ENCODE measurements at places on chromosomes 7 and 10.

DNA sequence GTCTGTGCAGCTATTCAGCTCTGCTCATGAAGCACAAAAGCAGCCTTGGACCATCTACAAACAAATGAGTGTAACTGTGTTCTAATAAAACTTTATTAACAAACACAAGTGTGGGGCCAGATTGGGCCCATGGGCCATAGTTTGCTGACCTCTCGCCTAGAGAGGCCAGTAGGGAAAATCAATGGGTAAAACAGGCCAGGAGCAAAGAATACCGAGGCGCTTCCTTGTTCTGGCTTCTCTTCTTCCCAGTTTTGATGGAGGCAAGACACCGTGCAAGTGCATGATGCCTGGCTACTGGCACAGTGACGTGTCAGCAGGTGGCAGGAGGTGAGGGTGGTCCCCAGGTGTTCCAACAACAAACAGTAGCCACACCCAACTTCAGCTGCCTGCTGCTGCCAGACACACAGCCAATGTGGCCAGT, 94.3 kb upstream of the SDK1 start:
- no peak for DNase-seq

DNA sequence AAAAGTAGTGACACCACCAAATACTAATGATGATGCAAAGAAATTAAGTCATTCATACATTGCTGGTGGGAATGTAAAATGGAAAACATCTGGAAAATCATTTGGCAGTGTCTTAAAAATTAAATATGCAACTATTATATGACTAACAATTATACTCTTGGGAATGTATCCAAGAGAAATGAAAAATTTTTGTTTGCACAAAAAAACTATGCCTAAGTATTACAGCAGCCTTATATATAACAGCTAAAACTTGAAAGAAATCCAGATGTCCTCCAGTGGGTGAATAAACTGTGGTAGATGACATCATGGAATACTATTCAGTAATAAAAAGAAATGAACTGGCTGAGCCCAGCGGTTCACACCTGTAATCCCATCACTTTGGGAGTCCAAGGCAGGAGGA, 132.0 kb downstream of the NEBL start:
- no peak for DNase-seq

DNA sequence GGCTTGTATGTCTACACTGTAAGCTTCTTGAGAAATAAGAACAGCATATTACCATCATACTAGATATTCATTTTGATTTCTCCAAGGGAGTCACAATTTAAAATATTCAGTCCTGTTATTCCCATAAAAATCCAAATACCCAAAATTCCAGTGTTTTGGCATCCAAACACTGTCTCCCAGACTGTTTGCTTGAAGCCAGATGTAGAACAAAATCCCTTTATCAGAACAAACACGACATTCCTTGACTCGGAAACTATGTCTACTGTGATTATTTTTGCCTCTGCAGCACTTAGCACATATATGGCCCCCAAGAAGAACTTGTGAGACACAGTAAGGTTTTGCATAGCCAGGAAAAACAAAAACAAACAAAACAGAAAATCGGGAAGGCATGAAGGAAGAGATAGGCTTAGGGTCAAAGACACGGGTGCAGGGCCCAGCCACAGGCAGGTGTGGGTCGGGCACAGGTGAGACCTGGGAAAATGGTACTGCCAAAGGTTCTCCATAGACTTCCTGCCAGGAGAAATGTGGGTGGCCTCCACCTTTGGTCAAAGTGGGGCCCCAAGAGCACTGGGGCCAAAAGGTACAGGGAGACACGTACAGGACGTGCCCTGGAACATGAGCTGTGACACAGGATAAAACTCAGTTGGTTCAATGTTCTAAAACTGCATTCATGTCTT, 36.5 kb downstream of the CPXM2 start:
- DNase-seq = no peak

GRCh38 chr7:37751096-37751495, 67.5 kb downstream of the GPR141 start:
- no peak for DNase-seq

GRCh38 chr10:119723624-119724023, 2.2 kb upstream of the INPP5F start:
- DNase-seq = no peak

DNA sequence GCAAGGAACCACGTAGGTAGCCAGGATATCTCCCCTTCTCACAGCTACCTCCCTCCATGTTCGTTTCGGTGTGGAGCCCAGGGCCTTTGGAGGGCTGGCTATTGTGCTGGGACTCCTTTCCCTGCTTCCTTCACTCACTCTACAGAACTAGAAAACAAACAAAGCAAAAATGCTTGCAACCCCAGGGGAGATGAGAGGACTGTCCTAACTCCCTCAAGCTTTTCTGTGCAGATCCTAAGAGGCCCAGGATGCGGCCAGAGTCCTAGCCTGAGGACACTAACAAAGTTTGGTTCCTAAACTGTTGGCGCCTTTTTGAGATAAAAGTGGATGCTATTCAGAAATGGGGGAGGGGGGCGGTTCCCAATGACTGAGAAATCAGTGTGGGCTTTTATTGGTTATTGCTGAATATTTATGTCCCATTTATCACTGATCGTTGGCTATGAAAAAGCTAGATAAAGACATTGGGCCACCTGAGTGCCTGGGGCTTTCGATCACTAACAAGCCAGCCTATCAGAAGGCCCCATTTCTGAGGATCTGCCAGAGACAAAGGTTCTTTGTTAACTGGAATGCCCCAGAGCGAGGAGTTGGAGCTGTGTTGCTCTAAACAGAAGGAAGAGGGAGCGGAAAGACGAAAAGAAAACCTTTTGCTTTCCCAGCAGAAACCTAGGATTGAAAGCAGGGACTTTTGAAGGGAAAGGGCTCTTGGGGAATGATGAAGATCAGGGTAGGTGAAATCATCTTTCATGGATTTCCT, 95.2 kb upstream of the EGR2 start:
- no peak for DNase-seq

DNA sequence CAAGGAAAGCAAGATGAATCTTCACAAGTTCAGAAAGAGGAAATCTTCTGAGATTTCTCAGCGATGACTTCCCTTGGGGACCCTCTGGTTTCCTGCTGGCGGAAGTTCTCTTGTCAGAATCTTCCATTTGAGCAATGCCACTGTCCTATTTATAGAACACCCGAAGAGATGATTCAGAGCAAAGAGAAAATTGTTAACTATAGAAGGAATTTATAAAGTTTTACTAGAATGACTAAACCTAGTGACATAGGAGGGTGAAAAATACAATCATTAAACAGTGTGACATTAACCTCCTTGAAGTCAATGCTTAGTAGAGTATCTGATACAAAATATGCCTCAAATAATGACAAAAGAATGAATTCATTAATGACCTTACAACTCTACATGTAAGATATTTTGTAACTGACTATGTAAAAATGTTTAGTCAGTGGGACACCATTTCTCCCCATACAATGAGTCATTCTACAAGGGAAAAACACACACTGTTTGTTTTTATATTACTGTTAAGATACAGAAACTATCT, 206.5 kb upstream of the CNTNAP2 start:
- no peak for DNase-seq

DNA sequence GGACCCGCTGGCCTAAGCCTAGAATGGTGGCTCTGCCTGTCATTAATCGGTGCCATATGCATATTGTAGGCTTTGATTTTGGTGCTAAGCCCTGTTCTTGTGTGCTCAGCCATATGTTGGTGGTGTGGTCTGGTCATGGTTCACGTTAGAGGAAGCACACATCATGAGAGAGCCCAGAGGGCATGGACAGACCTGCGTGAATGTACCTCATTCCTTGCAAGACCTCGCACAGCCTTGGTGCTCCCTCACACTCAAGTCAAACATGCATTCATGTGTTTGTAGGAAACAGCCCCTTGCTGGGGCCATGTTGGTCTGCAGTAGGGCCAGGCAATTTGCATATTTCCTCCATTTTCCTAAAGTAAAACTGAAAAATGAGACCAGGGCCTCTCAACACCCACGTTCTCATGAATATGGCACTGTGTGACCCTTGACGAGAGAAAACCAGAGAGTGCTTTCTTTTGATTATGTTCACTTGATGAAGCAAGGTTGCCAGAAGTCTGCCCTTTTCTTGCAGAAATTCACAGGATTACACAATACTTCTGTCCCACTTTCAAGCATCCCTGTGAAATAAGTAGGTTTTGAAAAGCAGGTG, 268.7 kb downstream of the CELF2 start:
- DNase-seq = no peak

DNA sequence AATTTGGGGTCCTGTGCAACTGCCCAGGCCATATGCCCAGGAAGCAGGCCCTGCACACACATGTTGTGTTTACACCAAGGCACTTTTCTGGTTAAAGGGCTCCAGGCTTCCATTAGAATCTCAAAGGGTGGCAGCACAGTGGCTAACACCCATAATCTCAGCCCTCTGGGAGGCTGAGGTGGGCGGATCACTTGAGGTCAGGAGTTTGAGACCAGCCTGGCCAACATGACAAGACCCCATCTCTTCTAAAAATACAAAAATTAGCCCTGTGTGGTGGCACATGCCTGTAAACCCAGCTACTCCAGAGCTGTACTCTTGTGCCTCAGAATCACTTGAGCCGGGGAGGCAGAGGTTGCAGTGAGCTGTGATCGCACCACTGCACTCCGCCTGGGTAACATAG, 53.6 kb downstream of the SPOCK2 start:
- no peak for DNase-seq

DNA sequence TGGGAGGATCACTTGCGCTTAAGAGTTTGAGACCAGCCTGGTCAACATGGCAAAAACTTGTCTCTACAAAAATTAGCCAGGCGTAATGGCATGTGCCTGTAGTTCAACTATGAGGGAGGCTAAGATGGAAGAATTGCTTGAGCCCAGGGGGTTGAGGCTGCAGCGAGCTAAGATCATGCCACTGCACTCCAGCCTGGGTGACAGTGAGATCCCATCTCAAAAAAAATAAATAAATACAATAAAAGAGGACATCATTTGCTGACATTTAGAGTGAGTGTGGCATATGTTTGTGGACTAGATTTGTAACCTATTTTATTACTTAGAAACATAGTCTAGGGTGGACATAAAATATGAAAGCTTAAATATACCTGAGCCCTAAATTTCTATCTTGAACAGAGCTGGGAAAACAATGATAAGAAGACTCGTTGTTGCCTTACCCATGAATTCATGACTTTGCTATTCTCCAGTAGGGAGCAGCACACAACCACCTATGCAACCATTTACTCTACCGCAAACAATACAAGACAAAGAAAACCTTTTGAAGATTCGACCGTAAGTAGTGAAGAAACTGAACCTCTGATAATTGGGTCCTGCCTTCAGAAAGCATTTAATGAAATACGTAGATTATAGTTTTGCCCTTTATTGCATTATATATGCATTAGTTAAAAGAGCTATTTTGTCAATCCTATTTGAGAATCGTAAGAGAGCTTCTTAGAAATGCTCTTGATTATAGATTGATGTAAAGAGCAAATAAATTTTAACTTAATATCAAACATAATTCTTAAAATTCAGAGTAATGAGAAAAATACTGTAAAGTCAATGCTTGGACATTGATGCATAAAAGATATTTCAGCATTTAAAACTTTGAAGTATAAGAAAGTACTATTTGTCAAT, 83.5 kb downstream of the GNAT3 start:
- no peak for DNase-seq

DNA sequence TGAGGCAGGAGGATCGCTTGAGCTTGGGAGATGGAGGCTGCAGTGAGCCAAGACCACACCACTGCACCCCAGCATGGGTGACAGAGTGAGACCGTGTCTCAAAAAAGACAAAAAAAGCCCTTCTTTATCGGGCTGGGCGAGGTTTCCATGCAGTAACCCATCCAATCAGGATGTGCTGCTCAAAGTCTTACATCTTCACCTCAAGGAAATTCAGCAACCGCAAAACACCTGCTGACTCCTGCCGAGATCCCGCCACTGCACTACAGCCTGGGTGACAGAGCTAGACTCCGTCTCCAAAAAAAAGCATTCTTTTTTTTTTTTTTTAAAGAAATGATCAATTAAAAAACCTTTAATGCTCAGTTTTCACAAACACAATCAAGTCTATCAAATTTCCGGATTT, 75.7 kb upstream of the KCTD7 start:
- no peak for DNase-seq

GRCh38 chr7:42527004-42527403, 290.0 kb upstream of the GLI3 start:
- no peak for DNase-seq

DNA sequence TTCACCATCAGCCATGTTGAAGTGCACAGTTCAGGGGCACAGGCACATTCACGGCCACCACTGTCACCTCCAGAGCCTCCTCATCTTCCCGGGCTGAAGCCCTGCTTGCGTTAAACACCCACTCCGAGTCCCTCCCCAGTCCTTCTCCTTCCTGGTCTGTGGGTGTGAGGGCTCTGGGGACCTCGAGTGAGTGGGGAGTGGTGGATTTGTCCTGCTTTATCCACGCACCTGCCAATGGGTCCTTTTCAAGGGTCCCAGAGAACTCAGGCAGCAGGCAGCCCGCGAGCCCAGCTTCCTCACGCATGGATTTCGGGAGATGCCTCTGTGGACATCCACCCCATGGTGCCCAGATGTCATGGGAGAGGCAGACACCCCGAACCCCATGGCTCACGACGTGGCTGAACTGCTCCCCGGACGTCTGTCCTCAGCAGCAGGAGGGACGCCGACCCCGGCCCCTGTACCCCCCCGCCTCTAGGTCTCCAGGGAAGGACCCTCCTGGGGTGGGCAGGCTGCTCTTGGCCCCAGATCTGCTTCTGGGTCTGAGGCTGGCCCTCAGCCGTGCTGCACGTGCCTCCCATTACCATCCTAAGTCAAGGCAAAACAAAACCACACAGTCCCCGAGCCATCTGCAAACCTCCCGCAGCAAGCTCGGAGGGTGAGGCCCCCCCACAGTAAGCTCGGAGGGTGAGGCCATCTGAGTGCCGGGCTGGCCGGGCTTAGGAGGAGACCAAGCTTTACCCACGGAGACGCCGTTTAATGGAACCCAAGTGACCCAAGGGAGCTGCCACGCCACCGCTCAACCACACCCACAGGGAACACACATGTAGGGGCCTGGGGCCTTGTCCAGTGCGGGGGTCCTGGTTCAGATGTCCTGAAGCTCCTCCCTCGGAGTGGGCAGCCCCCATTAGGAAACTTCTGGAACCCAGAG, 9.0 kb downstream of the CYP2W1 start:
- DNase-seq = no peak

GRCh38 chr7:46651070-46651469, 730.0 kb upstream of the IGFBP3 start:
- DNase-seq = no peak

GRCh38 chr10:22832066-22832602, 95.7 kb upstream of the ARMC3 start:
- no peak for DNase-seq

GRCh38 chr7:9961161-9961922, 1012.3 kb upstream of the PHF14 start:
- DNase-seq = no peak

DNA sequence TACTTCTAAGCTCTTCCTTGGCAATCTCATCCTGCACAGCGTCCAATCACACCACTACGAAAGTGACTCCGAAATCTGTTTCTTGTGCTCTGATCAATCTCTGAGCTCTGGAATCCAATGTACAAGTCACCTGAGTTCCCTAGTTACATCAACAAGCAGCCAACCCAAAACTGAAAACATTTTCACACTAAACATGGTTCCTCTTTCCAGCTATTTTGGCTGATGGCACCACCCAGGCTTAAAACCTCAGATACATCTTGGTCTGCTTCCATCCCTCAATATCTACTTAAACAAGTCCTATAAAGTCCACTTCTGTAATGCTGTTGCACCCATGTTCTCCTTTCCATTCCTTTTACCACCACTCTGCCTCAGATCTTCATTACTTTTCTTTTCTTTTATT, 3.6 kb downstream of the BLOC1S2 start:
- no peak for DNase-seq

GRCh38 chr10:20901110-20901509, 4.0 kb upstream of the NEBL start:
- no peak for DNase-seq

GRCh38 chr10:3099291-3100092, 32.1 kb downstream of the PFKP start:
- no peak for DNase-seq

Measured in stimulated activated CD4-positive, alpha-beta T cell treated with anti-CD3 and anti-CD28 coated beads, Interleukin-12 subunit alpha, Interleukin-12 subunit beta, amount 100 ng/mL, for 24 hours (primary cell).